T1000 (cell line): ENCODE measurements at places on chromosomes 16 and 17.

- no peak for DNase-seq
Observed at GRCh38 chr17:44892250-44892649, 7.0 kb downstream of the EFTUD2 start.

GRCh38 chr17:39027455-39028035, 60.3 kb upstream of the FBXO47 start:
- no peak for DNase-seq

- no peak for DNase-seq
Observed at GRCh38 chr17:38363016-38363415, 11.4 kb downstream of the SOCS7 start.

GRCh38 chr17:43813386-43813785, 19.6 kb downstream of the MPP3 start:
- no peak for DNase-seq

DNA sequence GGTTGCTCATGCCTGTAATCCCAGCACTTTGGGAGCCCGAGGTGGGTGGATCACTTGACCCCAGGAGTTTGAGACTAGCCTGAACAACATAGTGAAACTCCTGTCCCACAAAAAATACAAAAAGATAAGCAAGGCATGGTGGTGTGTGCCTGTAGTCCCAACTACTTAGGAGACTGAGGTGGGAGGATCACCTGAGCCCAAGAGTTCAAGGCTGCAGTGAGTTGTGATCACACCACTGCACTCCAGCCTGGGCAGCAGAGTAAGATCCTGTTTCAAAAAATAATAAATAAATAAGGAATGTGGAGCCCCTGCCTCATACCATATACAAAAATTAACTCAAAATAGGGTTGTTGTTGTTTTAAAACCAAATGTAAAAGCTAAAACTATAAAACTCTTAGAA, 26.2 kb upstream of the CORO1A start:
- DNase-seq, result no peak

DNA sequence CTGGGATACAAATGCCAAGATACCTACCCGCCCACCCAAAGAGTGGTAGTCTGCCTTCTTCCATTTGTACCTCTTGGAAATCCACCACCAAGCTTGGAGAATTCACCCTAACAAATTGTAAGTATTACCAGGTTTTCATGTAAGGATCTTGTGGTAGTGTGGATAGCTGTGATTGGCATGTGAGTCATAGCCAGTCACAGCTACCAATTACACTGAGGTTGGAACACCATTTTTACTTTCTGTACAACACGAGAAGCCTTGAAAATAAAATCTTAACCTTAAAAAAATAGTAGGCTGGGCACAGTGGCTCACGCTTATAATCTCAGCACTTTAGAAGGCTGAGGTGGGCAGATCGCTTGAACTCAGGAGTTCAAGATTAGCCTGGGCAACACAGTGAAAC, 18.5 kb upstream of the SLC35G3 start:
- DNase-seq, result no peak

DNA sequence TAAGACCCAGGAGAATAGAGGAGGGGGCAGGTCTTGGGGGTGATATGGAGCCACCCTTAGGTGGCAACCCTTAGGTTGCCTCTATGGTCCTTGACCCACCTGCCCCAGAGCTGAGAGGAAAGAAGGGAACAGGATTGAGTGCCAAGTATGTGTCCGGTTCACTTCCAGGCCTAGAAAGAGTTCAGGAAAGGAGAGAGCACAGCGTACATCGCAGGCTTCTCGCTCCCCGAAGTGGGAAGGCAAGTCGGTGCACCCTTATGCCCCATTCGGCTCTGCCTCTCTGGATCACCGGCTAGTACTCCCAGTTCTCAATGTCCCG, 631 bp downstream of the SP6 start:
- DNase-seq, result no peak

DNA sequence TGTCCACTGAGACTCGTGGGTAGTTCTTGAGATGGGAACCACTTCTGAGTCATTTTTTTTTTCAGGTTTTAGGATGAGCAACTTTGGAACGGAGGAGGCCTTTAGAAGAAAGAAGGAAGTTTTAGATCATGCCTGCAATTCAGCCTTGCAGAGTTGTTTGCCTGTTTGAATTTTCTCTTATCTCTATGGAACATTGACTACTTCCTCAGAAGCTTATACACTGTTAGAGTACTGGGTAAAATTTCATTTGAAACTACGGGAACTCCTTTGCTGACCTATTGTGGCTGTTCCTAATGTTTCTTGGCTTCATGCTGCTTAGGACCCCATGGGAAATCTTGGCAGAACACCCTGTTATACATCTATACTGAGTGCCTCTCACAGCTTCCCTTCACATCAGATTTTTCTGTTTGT, 70.8 kb downstream of the MAP2K6 start:
- no peak for DNase-seq

GRCh38 chr16:70651524-70651923, 5.2 kb downstream of the IL34 start:
- no peak for DNase-seq

DNA sequence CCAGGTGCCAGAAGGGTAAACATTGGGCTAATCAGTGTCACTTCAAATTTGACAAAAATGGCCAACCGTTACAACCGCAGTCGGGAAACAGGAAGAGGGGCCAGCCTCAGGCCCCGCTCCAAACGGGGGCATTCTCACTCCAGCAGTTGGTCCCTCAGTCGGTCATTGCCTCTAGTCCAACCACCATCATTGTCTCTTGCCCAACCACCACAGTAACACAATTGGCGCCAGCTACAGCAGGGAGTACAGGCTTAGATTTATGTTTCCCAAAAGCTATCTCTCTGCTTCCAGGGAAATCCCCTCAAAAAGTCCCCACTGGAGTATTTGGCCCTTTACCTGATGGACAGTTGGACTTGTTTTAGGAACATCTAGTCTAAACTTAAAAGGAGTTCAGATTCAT, 20.3 kb downstream of the ALOX15B start:
- no peak for DNase-seq

GRCh38 chr16:15925631-15926030, 23.8 kb upstream of the ABCC1 start:
- DNase-seq, result no peak

- no peak for DNase-seq
Observed at GRCh38 chr17:9237661-9238301, 216.5 kb downstream of the NTN1 start.

GRCh38 chr17:79650861-79651260, 40.0 kb upstream of the RBFOX3 start:
- no peak for DNase-seq

DNA sequence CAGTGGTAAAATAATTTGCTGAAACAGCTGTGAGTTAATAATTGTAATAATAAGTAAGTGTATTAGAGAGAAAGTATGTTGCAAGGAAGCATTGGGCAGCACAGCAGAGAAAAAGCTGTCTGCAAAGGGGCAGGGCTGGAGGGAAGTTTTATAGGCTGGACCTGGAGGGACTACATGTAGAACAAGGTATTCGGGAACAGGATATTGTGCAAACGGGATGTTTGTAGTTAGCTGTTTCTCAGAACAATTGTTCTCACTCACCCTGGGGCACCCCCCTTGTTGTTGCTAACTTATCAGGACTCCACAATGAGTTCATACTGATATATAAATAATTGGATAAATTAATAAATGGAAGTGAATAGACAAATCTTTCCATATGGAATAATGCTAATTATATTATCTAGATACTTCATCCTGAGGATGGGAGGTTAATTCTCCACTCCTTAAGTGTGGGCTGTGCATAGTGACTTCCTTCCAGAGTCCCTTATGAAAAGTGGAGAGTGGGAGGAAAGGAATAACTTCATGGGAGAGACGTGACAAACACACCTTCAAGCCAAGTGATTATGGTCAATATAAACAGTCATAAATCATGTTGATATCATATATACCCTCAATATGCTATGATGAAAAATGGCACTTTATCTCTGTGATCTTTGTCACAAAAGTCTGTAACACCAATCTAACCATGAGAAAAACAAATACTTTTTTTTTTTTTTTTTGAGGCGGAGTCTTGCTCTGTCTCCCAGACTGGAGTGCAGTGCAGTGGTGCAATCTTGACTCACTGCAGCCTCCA, 85.4 kb downstream of the PPM1E start:
- DNase-seq, result no peak

DNA sequence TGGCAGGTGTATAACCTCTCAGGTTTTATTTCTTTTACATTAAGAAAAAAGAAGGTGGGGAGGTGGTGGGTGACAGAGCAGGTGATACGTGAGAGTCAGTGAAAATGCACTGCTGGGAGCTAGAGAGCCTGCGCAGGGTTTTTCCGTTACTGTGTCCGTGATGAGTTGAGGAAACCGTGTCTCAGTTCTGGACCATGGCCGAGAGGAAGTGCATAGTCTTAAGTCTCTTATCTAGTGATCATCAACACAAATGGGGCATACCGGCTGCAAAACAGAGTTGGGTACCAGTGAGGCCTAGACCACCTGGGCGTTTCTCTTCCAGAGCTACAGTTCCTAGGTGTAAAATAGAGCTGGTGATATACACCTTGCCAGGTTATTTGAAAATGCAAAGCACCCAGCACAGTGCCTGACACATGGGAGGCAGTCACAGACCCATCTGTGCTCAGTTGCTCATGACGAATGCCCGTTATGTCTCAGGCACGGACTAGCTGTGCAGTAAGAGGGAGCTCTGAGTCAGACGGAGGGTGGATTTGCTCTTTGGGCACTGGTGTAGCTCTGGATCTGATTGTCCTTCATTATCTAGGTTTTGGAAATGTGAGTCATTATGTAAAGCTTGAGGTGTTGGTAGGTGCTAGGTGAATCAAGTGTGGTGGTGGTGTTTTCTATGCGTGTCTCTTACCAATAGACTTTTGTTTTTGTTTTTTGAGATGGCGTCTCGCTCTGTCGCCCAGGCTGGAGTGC, 60.9 kb downstream of the RPTOR start:
- no peak for DNase-seq

DNA sequence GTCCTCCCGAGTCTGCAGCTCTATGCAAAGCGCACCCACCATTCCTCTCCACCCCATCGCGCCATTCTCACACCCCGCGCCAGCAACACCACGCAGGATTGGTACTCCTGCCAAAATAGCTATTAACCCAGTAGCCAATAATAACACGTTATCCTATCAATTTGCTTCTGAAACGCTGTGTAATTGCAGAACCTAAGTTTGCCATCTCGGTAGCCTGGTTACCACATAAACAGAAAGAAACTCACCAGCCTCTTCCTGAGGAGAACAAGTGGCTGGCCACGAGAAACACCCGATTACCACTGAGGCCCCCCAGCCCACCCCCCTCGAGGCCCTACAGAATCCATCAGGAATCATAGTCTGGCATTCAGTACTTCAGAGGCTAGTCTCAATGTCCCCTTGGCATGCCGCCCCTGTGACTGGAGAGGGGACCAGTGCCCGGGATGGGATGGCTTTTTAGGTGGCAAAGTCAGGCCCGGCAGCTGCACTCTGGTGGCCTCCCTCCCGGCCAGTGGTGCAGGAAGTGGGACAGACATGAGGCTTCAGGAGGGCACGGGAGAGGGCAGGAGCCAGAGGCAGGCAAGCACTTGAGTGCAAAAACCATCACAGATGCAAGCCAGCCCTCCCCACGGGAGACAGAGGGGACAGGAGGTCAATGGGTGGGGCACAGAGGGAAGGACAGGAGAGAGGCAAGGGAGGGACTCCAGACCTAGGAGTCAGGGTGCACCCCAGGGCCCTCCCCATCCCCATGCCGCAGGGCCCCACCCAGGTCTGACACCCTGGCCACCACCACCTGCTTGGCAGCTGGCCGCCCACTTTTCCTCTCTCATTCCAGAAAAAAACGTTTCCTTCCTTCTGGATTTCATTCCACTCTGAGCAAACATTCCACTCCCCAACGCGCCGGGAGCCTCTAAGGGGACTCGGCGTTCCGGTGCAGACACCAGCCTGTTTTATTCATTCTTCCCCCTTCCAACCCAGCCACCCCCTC, 192.5 kb downstream of the ZNF423 start:
- no peak for DNase-seq

DNA sequence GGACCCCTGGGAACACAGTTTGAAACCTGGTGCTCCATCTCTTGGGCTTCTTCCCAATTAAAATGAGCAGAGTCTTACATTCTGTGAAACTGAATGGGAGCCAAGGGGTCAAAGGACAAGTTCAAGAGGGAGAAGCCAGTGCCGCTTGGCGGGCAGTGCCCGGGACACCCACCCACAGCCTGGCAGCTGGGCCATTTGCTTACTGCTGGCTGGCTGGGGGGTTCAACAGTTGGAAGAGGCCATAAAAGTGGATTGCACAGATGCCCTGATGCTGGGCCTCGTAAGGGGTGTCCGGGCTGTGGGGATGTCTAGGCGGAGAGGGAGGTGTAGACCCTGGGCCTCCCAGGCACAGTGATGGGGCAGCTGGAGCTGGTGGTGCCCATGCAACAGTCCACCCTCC, 52.1 kb downstream of the CMIP start:
- DNase-seq, result no peak

DNA sequence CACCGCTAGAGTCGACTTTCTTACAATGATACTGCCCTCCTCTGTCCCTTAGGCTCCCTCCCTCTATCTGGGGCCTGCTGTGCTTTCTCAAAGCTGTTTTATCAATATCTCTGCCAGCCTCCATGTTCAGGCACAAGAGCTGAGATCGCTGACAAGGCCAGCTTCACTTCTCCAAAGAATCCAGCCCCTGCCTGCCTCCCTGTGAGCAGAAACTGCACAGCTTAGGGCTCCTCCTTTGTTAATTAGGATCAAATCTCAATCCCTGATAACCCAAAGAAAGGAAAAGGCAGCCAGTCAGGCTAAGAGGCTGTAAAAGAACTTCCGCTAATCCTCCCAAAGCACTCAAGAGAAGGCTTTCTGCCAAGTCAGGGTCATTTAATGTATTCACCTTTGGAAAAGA, 616.0 kb upstream of the CDH11 start:
- no peak for DNase-seq

DNA sequence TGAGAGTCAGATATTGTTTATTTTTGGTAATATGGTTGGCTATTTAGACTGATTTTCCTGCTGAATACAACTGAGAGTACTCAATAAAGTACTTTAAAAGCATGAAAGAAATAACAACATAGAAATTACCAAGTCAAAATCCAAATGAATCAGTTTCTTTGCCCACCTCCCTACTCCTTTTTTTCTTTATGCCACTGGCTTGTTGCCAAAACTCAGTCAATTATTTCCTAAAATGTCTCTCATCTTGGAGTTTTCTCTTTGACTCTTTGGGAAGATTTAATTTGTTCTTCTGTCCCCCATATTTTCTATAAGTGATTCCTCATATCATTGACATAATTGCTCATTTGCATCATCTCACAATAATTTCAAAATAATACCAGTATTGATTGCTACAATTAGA, 2.6 kb upstream of the OMG start:
- no peak for DNase-seq

- DNase-seq, result peak; percentile 65
Observed at GRCh38 chr16:67173808-67174705, 3.7 kb downstream of the NOL3 start.
